Pulmonary artery endothelial cell (primary cell): ENCODE measurements at places on chromosomes 7 and 10. TPM values are rescaled to one million over a fixed set of nuclear protein-coding genes. Genes with fewer than 3 reads are reported as not detected.

Gene OR9A2
- total RNA-seq = not detected in 2 replicates

Gene EGR2
- 0.04 and 0.07 TPM in 2 replicates for total RNA-seq

Gene TET1
- 0.07 and 0.21 TPM in 2 replicates for total RNA-seq

Gene OR2A1
- 0.07 TPM in 1 of 2 replicates, not detected in the other for total RNA-seq

Gene FAM131B
- 1.2 and 1.5 TPM in 2 replicates for total RNA-seq

Gene MMP21
- 0.07 TPM in 1 of 2 replicates, not detected in the other for total RNA-seq

Gene APBB1IP
- total RNA-seq = not detected in 2 replicates

Gene SFTPA1
- not detected in 2 replicates for total RNA-seq
